NCI-H2227 treated with DMSO at 0.1 percent for 48 hours (cell line): ENCODE measurements at places on chromosomes 5 and 9.

- peak; percentile 74 for DNase-seq
These were observed 15.7 kb downstream of the TTC23L start for GRCh38 chr5:34854459-34855174.

DNA sequence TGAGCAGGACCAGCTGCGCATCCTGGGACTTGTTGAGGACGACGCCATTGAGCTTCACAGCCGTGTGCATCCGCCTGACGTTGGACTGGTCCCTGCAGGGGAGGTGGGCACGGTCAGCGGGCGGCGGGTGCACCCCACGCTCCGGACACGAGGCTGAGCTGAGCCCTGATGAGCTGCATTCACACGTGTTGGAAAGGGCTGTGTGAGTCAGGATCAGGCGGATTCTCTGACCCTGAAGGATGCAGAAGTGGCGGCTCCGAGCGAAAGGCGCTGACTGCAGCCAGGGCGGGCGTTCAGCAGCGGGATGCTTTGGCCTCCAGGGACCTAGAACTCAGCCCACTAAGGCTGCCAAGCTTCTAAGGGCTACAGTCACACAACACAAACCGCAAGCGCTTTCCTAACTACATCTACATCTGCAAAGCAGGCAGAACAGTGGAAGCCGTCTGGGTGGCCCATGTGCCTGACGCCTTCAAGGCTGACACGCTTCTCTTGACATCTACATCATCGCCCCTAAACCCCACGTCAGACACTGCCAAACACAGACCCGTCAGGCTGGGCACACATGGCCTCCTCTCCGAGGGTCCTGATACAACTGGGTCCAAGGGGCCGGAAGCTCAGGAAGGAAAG is 44.9 kb downstream of the NKD2 start:
- no peak for DNase-seq

- no peak for DNase-seq
These were observed 112.8 kb downstream of the GCNT1 start for GRCh38 chr9:76571743-76572146.

DNA sequence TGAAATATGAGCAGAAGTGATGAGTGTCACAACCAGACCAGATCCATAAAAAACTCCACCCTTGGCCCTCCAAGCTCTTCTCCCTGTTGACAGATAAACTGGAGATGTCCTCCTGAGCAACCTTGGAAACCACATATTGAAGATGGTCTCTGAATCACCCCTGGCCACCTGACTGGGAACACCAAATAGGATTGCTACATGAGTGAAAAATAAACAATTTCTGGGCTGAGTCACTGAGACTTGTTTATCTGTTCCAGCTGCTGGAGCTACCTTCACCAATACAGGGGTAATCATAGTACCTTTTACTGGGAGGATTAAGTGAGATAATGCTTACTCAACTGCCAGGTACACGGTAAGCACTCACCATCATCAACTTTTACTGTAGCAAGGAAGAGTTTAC is 53.3 kb downstream of the PCA3 start:
- DNase-seq, result no peak

- DNase-seq, result no peak
These were observed 86.0 kb upstream of the TBC1D2 start for GRCh38 chr9:98341157-98342097.

DNA sequence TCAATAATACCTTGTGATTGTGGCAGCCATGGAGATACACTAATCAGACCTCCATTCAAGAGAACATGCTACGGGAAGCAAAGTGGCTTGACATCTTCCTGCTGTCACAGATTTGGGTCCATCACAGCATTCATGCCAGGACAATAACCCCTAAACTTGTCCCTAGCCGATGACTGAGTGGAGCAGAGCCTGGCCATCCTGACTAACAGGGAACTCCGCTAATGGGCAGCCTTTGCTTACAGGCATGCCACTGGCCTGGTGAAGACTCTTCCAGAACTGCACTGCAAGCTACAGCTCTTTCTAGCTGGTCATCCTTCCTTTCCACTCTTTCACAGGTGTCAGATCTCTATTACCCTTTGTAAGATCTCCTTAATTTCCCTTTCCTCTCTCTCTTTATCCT is 16.0 kb downstream of the FAM174A start:
- DNase-seq, result no peak

DNA sequence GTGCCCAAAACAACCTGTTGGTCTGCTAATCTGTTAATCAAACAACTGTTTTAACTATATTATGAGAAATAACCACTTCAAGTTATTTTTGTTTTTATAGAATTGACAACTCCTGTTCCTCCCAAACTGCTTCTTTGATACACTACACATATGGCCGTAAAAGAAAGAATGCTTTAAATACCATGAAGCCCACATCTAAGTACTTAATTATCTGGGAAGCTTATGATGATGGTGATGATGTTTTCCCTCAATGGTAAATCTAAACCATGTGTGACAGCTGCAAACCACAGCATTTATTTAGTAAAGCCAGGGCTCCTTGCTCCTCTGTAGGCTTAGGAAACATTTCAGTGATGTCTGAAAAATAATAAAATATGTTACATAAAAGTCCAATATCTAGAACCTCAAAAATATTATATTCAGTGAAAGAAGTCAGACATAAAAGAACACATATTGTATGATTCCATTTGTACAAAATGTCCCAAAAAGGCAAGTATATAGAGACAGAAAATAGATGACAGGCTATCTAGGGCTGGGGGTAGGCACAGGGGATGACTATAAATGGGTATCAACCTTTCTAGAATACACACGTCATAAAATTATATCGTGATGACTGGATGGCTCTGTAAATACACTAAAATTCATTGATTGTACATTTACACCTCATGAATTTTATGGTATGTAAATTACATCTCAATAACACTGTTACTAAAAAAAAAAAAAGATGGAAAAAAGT is 154.1 kb downstream of the EFNA5 start:
- no peak for DNase-seq

- DNase-seq, result no peak
These were observed 62.5 kb downstream of the CSNK1A1 start for GRCh38 chr5:149488645-149489306.

GRCh38 chr9:100357501-100357900 is 4.8 kb upstream of the TEX10 start:
- DNase-seq, result no peak

DNA sequence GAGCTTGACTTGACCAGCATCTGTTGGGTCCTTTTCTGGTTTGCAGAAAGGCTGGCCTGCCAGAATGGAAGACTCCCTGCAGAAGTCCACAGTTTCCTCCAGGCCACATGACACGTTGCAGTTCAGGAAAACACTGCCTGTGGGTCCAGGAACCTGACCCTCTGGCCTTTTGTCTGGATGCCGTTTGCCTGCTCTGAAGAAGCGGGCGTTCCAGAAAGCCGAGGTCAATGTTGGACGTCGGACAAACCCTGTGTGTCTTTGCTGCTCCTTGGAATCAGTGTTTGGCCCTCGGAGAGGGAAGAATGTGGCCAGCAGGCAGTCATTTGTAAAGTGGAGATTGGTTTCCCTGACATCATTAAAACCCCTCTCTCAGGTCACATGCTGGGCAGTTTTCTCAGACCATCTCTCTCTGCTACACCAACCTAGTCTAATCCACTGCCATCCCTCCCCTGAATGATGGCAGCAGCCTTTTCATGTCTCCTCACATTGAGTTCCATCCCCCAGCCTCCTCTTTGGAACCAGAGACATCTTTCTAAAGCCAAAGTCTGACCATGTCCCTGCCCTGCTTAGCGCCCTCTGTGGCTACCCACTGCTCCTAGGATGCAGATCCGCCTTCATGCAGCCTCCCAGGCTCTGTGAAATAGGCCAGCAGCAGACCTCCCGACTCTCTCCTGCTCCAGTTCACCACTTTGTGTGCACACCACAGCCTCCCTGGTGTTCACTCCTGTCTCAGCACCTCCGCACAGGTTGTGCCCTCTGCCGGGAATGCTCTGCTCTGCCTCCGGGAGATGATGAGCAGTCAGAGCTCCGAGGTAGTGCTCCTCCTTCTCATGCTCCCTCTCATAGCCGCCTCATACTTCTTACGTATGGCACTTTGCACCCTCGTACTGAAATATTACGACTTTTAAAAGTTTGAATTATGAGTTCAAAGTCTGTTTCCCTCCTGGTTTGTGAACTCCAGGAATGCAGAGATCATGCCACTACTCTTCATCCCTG is 75.6 kb downstream of the RALGPS1 start:
- DNase-seq, result no peak

DNA sequence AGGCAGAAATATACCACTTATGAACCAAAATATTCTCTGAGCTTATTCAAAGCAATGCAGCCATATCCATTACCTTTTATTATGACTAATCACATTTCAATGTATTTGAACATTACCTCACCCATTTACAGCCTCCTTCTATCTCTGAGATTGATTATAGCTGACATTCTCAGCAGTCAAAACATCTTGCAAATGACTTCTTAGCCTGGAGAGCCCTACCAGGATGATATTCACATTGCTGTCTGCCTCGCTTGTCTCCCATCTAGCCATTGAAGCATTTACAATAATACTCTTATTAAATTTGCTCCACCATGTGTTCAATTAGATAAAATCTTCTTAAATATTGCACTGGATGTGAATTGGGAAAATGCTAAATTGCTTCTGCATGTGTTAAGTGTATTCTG is 1879.9 kb upstream of the ACO1 start:
- no peak for DNase-seq

GRCh38 chr5:120151181-120151580 is 312.9 kb upstream of the PRR16 start:
- DNase-seq, result no peak

GRCh38 chr9:99850736-99851499 is 29.2 kb downstream of the NR4A3 start:
- DNase-seq, result no peak

DNA sequence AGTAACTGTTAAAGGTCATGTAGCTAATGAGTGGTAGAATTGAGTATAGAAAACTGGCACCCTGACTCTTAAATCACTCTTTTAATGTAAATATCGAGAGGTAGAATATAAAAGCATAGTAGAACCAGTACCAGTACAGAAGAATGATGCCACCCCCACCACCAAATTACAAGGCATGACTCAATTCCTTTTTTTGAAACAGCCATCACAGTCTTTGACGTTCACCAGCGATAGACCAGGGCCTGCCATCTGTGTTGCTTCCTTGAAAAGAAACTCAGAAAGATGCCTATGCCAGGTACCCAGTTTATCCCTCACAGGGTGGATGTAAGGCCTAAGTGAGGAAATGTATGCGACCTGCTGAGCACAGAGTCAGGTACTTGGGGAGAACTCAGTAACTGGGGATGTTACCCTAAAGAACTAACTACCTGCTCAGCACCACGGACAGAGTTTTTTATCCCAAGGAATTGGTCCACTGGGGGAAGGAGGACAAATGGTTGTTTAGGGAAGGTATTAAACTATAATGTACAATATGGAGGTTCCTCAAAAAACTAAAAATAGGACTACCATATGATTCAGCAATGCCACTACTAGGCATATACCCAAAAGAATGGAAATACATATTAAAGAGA is 116.5 kb downstream of the BRINP1 start:
- no peak for DNase-seq

DNA sequence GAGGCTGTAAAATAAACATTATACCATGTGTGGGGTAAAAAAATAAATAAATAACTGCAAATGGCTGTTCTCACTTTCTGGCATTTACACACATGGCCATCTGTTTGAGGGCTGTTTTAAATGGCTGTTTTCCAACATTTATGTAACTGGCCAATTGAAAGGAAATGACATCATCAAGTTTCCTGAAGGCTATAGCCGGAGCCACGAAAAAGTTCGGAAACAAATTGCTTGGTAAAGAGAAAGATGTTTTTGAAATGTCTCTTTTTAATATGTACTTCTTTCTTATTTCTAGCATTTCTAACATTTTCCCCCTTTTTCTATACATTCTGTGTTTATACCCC is 95.4 kb upstream of the DAB2 start:
- no peak for DNase-seq

DNA sequence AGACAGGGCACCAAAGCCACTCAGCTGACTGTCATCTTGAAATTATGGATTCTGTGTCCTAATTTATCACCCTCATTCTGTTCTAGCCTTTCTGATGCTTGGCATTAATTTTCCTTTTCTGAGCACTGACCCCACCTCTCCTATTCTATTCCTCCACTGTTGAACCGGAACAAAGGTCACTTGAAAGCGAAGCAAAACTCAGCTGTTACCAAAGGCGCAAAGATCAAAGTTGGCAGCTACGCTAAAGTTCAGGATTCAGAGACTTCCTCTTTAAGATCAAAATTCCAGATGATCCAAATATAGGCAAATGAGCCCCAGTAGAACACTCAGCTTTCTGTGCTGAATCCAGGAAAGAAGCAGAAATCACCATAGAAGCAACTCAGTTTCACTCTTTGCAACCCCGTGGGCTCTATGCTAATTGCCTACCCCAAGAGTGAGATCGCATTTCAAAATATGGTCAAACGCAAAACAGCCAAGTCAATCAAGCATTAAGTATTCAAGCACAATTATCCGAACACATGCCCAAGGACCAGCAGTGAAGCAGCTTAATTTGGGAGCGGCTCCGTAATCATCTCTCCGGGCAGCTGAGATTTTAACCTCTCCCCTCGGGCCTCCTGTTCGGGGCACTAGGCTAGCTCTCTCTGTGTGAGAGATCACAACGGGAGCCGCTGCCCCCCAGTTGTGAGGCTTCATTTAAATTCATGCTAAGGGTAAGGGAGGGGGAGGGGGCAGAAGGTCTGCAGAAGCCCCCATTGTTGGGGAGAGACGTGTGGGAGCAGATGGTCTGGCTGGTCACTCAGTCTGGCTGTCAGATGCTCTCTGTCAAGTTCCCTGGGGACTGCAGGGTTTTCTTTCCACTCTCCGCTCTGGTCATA is 288.6 kb downstream of the ELAVL2 start:
- no peak for DNase-seq

DNA sequence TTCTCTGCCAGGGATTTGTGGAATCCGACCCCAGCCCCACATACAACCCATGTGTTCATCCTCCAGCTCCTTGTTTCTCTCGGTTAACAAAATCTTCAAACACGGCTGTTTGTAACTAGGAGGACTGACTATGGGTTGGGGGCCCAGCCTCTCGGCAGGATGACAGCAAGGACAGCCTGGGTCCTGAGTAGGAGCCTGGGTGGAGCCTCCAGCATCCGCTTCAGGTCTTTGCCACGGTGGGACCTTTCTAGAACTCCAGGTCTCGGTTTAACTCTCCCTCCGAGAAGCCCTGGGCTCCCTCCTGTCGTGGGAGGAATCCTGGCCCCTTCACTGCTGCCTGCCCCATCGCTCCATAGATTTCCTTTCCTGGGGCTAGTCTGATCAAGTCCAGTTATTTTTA is 248.5 kb downstream of the PBX3 start:
- no peak for DNase-seq

DNA sequence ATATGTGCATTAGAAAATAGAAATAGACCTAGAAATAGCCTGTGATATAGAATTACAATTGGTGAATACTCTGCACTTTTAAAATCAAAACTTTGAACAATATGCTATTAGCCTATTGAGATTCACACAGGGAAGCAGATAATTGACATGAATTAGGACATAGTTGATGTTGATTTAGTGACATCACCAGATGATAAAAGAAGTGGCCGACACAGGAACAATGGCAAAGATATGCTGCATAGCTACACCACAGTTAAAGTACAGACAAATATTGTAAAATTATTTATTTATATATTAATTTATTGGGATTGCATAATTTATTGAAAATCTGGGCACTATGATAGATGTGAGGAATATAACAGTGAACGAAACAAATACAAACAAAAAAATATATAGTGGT is 261.5 kb upstream of the CCNH start:
- DNase-seq, result no peak

- peak; percentile 15 for DNase-seq
These were observed 63.5 kb downstream of the DUSP1 start for GRCh38 chr5:172707285-172708182.
